Dorsolateral prefrontal cortex (tissue), 122 donors: ENCODE measurements at places on chromosomes 11 and 22.
A peak's percentile ranks its signal among the peaks of the same experiment; 100 is the strongest.

DNA sequence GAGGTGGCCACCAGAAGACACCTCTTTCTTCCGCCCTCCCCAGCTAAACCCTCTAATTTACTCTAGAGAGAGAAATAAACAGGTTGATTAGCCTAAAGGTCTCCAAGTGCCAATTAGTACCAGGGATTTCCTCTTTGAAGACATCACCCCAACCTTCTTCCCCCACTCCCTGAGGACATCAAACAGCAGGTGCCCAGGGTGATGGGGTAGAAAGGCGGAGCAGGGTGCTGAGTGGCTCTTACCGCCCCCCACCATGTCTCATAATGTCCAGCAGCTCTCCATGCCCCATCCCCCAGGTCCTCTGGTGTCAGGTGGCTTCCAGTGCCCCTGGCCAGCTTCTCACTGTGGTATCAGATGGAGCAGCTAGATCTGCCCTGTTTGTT, 5.3 kb upstream of the GNAZ start:
- peak; percentile 27 for DNase-seq

DNA sequence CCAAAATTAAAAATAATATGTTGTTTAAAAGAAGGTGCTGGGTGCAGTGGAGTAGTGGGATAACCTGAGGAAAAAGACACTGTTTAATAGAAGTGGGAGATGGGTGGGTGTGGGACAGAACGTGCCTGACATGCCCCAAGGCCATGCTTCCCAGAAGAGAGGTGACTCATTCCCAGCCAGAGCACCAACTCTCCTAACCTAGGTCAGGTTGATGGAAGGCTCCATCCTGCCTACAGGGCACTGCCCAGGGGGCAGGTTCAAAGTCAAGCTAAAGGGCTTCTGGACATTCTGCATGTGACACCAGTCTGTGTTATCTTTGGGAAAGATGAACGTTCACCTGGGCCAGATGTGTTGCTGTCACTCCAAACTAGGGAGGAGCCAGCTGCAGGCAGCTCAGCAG, 453.1 kb downstream of the SOX6 start:
- no peak for DNase-seq

DNA sequence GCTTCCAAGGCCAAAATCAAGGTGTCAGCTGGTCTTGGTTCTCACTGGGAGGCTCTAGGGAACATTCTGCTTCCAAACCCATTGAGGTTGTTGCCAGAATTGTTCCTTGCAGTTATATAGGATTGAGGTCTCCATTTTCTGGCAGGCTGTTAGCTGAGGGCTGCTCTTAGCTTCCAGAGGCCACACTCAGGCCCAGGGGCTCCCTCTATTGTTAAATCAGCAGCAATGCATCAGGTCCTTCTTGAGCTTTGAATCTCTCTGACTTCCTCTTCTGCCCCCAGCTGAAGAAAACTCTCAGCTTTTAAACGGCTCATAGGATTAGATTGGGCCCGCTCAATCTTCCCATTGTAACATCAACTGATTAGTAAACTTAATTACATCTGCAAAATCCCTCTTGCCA, 39.3 kb upstream of the BSX start:
- DNase-seq, result no peak

GRCh38 chr11:64004590-64004984, 18.3 kb downstream of the OTUB1 start:
- no peak for DNase-seq

- no peak for DNase-seq
These were observed 5.8 kb upstream of the EMID1 start for GRCh38 chr22:29199702-29200400.

DNA sequence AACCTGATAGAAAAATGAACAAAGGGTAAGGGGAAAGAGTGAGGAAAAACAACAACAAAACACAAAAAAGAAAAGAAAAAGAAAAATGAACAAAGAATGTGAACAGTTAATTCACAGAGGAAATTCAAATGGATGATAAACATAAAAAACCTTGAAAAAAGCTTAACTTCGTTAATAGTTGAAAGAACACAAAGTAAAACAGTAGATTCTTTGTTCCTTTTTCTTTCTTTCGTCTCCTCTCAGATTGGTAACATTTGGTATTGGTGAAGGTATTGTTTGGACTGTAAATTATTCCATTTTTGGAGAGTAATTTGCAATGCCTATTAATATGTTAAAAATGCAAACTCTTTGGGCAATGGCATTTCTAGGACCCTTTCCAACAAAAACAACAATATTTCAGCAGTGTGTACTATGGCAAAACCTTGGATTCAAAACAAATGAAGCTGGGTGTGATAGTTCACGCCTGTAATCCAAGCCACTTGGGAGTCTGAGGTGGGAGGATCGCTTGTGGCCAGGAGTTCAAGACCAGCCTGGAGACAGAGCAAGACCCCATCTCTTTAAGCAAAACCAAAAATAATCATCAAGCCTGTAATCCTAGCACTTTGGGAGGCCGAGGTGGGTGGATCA, 3.3 kb upstream of the BACE1 start:
- DNase-seq, result no peak

DNA sequence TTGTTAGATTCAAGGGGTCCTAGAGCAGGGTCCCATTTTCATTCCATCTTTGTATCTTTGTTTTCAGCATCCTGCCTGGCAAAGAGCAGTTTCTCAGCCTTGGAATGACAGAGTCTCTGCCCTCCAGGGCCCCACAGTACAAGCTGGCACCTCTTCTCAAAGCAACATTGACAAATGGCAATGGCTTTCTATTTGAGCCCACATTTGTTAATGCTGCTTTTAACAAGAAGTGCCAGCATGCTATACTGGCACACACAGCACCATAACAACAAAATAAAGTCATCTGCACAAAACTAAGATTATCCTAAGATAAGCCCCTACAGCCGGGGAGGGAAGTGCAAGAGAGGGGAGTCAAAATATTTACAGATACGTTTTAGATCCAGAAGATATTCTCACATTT, 309.7 kb upstream of the C11orf87 start:
- DNase-seq, result no peak

GRCh38 chr22:19065929-19066328, 56.3 kb downstream of the DGCR2 start:
- no peak for DNase-seq

GRCh38 chr11:45298718-45299117, 12.6 kb upstream of the SYT13 start:
- no peak for DNase-seq

- no peak for DNase-seq
These were observed 164.0 kb downstream of the TENM4 start for GRCh38 chr11:79276736-79277325.

DNA sequence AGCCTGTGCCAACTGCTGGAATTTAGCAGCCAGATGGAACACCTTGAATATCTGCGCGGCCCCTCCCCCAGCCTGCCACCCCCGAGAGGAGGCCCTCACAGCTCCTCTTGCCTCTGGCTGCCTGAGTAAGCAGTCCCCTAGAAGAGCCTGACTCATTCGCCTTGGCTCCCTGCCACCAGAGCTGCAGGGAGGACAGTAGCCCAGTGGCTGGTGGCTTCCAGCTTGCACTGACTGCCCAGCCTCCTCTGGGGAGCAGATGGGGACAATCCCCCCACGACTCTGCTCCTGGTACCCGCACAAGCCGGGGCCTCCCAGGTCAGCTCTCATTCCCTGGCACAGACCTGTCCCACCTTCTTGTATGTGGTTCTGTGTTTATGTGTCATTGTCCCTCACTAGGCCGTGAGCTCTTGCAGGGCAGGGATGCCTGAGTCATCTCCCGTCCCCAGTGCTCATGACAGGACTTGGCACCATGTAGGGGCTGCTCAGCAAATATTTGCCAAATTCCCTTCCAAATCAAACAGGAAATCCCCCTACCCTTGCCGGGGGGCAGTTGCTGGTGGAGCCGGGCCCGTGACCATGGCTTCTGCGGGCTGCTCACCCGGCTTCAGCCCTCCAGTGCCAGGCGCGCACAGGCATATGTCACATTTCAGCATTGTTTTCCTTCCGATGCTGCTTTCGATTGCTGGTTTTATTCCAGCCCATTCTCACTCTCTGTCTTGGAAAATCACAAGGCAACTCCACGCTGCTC, 43.6 kb downstream of the CACNG2 start:
- DNase-seq, result peak; percentile 99

DNA sequence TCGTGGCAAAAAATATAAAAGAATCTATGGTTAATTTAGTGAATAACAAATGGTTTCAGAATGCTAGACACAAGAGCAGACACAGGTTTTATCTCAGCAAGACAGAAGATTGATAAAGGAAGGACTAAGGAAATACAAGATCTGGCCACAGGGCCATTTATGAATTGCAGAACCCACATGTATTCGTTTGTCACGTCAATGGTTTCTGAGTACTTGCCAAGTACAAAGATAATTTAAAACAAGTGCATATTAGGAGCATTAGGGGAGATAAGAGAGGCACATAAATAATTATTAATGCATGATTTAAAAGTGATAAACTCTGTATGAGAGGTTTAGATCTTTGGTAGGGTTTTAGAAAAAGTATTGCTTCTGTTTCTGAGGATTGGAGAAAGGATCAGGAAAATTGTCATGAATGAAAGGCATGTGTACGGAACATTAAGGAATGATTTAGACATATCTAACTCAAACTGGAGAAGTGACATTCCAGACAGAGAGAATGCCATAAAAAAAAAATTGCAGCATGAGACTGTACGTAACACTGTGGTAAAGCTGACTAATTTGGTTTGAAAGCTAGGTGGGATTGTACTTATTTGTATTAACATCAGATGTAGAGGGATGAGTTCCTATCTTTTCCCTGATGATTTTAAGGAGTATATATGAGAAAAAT, 727.1 kb downstream of the NELL1 start:
- no peak for DNase-seq
